NCI-H510A treated with DMSO at 0.1 percent for 48 hours (cell line): ENCODE measurements at places on chromosomes 11 and 22.

- DNase-seq: peak; percentile 16
These were observed 121.7 kb downstream of the SGSM3 start for GRCh38 chr22:40491990-40492631.

DNA sequence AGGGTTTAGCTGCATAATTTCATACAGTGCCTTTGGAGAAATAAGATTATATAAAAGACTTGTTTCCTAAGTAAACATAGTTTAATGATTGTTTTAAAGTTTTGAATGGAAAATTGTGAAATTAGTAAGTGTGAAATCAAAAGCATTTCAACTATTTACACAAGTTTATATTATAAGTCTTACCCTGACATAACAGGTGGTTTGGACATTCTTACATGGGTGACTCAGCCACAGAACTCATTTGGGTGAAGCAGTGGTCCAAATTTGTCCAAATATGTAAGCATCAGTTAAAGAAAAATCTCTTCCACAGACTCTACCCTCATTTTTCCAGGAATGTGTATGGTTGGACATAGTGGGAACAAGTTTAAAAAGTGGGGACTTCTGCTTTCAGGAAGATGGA lies 68.0 kb downstream of the USP47 start:
- DNase-seq: no peak

GRCh38 chr22:31263896-31264640 lies 28.2 kb downstream of the PIK3IP1 start:
- no peak for DNase-seq

- DNase-seq: no peak
These were observed 18.9 kb downstream of the FGF3 start for GRCh38 chr11:69800278-69800677.

- DNase-seq: no peak
These were observed 26.0 kb downstream of the LRRC32 start for GRCh38 chr11:76644591-76644990.

DNA sequence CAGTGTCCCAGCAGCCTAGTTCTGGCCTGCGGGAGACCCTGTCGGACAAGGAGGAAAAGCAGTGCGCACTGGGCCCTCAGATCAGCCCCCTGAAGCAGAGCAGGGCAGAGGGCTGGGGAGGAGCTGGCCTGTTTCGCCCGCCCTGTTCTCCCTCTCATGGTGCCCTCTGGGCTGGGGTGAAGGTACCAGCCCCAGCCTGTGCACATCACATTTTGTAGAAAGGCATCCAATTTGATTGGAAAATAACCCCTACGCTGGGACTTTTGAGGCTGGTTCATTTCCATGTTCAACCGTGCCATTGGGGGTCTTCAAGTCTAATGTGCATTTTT lies 832 bp upstream of the NAP1L4 start:
- no peak for DNase-seq

DNA sequence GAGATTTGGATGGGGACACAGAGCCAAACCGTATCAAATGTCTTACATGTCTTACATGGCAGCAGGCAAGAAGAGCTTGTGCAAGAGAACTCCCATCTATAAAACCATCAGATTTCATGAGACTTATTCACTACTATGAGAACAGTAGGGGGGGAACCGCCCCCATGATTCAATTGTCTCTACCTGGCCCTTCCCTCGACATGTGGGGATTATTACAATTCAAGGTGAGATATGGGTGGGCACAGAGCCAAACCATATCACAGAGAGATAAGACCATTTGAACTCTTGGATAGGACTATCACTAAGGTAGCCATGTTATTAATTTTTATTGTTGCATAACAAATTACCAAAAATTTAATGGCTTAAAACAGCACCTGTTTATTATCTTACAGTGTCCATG lies 611.7 kb downstream of the SOX6 start:
- no peak for DNase-seq

DNA sequence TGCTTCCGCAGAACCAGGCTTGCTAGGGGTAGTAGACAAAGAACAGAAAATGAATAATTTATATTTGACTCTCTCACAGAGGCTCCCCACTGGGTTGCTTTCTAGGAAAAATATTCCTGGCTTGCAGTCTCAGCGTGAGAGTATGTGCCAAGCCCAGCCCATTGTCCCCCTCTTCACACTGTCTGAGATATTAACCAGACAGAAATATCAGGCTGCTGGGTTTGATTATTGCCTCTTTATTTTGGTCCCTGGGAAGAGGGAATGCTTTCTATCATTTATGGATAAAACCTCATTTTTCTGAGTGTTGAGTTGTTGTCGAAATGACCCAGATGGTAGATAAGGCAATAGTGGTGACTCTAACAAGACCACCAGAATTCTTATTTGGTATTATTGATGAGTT lies 367.9 kb downstream of the METTL15 start:
- no peak for DNase-seq

DNA sequence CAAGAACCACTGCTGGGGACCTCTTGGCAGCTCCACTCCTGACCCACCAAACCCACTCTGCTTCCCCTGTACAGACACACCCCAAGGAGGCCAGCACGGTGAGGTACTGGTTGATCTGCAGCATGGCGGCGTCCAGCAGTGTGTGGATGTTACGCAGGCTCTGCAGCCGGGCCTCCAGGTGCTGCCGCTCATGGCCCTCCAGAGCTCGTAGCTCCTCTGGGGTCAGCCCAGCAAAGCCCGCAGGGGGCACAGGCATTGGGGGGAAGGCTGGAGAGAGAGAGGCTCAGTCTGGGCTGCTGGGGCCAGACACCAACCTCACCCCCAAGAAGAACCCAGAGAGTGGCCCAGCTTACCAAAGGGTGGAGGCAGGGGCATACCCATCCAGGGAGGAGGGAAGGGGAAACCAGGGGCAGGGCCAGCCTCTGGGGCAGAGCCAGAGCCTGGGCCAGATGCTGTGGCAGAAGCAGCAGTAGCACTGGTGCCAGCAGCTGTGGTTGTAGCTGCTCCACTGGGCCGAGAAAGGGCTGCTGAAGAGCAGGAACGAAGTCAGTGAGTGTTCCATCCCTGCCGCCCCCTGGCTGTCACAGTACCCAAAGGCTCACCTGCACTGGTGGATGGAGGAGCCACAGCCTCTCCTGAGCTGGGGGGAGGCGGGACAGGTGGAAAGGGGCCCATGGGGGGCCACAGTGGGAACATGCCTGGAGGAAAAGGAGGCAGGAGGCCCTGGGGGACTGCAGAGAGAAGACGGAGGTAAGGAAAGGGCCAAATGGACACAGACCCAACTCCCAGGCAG lies 4.5 kb downstream of the SYVN1 start:
- DNase-seq: no peak

GRCh38 chr11:1238767-1239595 lies 16.1 kb downstream of the MUC5B start:
- DNase-seq: no peak

DNA sequence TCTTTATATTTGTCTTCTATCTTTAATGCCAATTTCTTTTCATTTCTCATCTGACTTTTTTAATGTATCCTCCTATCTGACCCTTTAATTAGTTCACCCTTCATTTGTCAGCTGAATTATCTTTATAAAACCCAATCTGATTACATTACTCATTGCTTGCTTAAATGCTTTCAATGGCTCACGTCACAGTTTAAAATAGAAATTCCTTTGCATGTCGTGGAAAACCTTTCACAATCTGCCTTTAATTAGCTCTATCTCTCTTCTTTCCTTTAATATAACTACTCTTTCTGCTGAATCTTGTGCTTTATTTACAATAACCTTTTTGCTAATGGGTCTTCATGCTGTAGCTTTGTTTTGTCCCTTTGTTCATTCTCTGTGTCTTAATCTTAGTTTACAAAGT lies 125.7 kb downstream of the DYNC2H1 start:
- DNase-seq: no peak

DNA sequence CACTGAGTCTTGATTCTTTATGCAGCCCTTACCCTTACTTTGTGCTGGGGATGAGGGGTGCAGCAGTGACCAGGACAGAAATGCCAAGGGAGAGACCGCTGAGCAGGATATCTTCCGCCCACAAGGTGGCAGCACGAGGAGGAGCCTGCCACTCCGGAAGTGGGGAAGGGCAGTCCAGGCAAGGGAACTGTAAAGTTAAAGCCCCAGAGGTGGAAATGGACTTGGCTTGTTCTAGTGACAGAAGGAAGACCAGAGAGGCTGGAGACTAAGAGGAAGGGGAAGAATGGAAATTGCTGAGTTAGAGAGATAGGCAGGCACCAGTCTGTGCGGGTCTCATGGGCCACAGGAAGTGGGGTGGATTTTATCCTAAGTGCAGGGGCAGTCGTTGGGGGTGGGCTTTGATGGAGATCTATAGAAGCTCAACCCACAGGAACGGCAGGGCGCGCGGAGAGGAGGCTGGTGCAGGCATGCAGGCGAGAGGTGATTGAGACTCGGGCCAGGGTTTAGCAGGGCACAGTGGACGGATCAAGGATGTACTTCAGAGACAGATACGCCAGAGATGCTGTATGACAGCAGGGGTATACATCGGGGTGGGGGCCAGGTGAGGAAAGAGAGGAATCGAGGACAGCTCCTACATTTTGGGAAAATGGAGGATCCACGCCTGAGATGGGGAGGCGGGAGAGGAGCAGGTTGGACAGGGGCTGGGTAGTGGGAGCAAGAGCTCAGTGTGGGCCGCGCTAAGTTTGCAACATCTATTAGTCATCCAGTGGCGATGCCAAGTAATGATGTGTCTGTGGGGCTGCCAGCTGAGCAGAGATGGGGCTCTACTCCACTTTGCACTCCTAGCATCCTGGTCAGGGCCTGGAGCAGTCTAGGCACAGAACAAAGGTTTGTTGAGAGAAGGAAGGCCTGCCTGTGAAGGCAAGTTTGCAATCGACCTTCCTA lies 3.3 kb upstream of the GRK2 start:
- peak; percentile 94 for DNase-seq

- DNase-seq: no peak
These were observed 14.9 kb downstream of the PGAP2 start for GRCh38 chr11:3823303-3823702.

DNA sequence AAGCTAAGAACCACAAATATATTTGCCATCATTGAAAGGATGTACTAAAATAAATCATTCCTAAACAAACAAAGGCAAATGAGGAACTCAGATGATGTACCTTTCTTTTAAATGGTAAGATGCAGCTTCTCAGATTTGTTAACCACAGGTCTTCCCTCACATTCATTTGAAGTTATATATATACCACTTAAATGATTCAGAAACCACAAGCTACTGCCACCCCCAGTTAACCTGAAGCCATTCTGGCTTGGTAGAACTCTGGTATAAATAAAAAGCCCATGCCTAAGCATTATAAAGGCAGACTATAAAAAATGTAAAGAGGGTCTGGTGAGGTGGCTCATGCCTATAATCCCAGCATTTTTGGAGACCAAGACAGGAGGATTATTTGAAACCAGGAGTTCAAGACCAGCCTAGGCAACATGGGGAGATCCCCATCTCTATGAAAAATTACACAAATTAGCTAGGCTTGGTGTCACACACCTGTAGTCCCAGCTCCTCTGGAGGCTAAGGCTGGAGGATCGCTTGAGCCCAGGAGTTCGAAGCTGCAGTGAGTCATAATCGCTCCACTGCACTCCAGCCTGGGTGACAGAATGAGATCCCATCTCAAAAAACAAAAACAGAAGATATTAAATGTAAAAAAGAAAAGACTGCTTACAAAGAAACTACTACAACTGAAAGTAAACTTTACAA lies 1185.3 kb downstream of the JRKL start:
- DNase-seq: no peak

GRCh38 chr11:28483072-28483867 lies 375.1 kb downstream of the METTL15 start:
- no peak for DNase-seq

DNA sequence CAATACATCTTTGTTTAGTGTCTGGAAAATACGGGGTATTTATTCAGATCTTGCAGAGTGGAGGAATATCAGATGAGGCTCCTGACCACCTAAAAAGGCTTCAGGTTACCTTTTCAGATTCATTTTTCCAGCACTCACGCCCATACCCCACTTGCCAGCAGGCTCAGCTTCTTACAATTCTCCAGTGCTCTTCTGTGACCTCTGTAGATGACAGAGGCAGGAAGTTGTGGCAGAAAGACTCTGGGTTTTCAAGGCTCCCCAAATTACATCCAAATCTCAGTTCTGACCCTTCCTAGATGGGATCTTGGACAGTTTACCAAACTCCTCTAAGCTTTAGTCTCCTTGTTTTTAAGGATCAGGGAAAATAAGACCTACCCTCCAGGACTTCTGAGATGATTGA lies 61.1 kb downstream of the SYTL2 start:
- DNase-seq: no peak

DNA sequence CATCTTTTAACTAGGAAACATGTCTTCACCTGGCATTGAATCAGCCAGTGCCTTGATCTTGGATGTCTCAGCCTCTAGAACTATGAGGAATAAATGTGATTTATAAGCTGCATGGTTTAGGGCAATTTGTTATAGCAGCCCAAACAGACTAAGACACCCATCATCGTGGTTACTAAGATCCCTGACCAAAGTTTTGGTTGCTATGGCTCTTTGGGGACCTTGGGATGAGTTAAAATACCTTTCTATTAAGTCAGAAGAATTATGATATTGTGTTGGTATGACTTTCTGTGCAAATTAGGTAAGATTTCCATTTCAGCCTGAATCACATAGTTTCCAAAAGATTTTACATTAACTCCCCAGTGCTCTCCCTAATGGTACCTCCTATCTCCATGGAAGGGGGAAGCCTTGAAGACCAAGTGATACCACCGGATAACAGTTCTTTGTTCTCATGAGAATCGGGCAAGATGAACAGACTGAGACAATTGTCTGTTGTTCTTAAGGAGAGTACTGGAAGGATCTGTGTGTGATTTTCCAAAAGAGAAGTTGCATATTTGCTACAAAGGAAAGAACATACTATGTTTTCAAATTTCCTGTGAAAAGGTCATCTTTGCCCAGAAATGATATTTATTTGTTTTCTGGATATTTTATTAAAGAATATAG lies 60.4 kb upstream of the UBASH3B start:
- no peak for DNase-seq

- no peak for DNase-seq
These were observed 97.1 kb upstream of the SYT13 start for GRCh38 chr11:45383224-45383623.

DNA sequence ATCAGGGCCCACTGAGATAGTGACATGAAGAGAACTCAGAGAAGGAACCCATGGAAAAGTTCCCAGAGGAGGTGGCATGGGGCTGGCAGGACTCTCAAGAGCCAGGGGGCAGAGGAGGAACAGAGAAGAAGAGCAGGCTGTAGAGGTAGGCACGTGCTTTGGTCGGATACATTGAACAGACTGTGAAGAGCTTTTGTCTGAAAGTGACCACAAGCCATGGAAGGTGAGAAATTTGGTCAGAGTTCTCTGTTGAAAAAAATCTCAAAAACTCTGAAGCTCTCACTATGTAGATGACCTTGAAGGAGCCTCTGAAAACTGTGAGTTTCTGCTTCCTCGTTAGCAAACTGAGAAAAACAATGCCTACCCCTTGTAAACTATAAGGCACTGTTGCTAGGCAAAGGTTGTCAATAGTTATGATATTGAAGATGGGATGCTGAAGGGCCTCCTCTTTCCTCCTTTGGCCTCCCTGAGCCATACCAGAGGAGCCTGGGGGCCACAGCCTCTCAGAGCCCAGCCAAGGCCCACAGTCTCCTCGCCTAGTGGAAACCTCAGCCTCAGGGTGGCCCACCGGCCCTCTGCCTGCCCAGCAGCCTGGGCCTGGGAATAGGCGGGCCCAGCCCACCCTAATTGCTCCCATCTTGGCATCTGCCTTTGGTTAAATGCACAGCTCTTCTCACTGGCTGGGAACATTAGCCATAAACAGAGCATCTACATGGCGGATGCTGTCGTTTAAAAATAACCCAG lies 415.7 kb downstream of the SOX6 start:
- DNase-seq: no peak
